Activated effector memory CD4-positive, alpha-beta T cell treated with anti-CD3 and anti-CD28 coated beads, Interleukin-2, amount 50 U/mL, for 16 hours (primary cell): ENCODE measurements at places on chromosomes 13 and 19.

- no peak for DNase-seq
Observed at GRCh38 chr13:93298713-93299112, 72.1 kb downstream of the GPC6 start.

GRCh38 chr13:99929866-99930265 is 41.7 kb downstream of the ZIC5 start:
- DNase-seq, result no peak

- DNase-seq, result no peak
Observed at GRCh38 chr19:32105527-32106310, 239.7 kb upstream of the ZNF507 start.

GRCh38 chr13:34863360-34864135 is 78.5 kb upstream of the NBEA start:
- no peak for DNase-seq

GRCh38 chr13:73103238-73103637 is 44.4 kb downstream of the KLF5 start:
- DNase-seq, result no peak

DNA sequence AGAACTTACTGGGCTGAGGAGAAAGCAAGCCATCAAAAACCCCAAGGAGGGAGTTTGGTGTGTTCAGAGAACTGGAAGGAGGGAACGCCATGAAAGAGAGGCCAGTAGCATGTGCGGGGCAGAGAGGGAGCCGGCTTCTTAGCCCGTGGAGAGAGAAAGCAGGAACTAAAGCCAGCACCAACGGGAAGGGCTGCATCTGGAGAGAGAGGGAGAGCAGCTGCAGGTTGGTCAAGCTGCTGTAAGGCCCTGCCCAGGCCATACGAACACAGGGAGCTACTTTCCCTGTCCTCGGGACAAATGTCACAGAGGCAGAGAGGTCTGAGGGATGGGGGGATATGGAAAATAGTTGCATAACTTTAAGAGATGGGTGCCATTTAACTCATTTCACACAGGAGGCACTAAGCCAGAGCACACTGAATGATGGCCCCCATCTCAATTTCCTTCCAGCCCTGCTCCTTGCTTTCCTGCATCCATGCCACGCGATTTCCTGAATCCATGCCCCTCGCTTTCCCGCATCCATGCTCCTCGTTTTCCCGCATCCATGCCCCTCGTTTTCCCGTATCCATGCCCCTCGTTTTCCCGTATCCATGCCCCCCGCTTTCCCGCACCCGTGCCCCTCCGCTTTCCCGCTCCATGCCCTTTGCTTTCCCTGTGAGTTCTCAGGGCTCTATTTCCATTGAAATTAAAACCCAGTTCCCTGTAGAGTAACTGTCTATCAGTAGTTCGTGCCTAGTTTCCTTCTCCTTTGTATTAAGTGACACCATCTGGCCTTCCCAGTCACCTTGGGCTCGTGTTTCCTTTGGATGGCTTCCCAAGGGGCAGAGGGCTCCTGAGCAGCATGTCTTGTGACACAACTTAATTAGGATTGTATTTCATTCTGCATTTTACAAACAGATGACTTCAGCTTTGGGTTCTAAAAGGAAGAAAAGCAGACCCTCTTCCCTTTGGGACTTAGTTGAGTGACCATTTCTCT is 31.5 kb upstream of the TPT1 start:
- no peak for DNase-seq

GRCh38 chr19:51131780-51132680 is 7.3 kb downstream of the SIGLEC9 start:
- peak; percentile 61 for DNase-seq

DNA sequence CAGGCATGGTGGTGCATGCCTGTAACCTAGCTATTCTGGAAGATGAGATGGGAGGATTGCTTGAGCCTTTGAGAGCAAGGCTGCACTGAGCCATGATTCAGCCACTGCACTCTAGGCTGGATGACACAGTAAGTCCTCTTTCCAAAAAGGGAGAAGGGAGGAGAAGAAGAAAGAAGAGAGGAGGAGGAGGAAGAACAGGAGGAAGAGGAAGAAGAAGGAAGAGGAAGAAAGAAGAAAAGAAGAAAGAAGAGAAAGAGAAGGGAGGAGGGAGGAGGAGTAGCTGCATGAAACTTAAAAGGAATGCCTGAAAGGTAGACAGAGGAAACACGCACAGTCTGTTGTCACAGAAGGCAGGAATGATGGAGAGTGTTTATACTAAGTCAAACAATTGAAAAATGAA is 3.6 kb upstream of the DPY19L3 start:
- no peak for DNase-seq

DNA sequence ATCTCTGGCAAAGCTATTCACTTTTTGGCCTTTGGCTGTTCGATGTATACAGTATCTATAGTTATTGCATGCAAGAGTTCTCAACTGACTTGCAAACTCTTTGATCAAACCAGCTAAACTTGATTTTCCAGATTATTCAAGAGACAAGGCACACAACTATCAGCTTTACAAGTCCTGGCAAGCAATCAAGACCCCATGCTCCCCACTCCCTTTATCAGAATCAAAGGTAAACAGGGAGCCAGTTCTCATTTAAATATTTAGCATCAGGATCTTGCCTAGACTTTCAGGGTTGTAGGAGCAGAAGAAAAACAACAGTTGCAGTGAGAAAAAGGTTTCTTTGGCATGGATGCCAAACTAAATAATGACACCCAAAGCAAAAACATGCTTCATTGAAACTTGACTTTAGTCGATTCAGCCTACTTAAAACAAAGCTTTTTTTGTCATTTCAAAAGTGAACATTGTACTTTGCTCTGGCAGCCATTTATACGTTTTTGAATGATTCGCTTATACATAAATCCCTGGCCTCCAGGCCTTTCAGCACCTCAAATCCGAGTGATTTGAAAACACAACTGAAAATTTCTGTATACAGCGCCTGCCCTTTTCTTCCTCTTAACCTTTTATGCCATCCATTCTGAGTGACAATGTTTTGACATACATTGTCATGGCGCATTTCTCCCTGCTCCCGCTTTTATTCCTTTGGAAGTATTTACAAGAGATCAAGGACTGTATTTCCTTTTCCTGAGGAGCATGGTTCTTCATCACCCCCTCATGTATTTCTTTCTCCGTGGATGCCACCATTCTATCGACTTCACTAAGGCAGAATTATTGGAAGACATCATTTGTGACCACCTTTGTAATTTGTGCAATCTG is 340.8 kb downstream of the KLF5 start:
- DNase-seq, result no peak

GRCh38 chr19:55778331-55778730 is 9.4 kb downstream of the RFPL4AL1 start:
- DNase-seq, result no peak

DNA sequence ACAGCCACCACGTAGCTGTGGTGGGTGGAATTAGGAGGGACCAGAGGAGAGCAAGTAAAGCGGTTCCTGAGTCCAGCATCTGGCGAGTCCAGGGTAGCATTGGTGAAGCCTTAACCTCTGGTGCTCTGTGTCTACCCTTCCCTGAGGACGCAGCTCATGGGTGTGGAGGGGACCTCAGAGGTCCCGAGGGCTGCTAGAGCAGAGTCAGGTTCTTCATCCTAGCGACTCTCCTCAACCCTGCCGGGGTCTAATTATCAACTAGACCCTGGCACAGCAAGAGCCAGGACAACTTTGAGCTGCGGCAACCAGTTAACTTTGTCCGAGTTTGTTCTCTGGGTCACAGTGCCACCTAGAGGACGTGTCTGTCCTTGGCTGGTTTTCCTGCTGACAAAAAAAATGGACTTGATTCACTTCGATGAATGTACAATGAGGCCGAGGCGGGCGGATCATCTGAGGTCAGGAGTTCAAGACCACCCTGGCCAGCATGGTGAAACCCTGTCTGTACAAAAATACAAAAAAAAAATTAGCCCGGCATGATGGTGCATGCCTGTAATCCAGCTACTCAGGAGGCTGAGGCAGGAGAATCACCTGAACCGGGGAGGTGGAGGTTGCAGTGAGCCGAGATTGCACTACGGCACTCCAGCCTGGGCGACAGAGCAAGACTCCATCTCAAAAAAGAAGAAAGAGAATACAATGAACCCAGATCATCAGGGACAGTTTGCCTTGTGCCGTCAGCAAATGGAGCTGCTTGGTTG is 25.0 kb downstream of the TSSK6 start:
- peak; percentile 92 for DNase-seq

DNA sequence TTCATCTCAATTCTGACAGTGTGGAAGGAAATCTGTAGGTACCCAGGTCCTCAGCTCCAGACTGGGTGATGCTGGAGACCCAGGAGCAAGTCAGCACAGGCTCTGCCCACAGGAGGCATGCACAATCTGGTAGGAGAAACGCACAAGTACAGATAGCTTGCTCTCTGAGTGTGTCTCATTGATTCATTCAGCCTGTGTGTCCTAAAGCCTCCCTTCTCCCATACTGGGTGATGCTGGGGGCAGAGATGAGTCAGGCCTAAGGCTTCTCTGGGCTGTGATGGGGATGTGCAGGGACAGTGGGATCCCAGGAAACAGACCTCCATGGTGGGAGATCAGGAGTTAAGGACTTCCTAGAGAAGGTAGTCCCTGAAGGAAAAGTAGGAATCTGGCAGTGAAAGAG is 6.8 kb downstream of the ZNF526 start:
- DNase-seq, result no peak

GRCh38 chr19:38182536-38183210 is 41.3 kb downstream of the DPF1 start:
- DNase-seq, result no peak

DNA sequence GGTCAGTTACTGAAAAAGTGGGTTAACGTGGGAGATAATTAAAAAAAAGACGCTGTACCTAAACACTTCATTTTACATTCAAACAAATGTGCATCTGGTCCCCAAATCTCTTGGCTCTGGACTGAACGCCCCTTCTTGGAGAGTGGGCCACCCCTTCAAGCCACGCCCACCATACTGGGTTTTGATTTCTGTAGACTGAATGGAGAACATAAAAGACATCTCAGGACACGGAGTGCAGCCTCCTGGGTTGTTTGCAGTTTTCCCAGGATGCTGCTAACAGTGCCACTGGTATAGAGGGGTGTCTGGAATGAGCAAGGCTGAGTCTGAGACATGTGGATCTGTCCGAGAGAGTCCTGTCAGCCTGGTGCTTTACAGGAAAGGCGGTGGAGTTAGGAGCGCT is 10.6 kb downstream of the TFDP1 start:
- DNase-seq, result peak; percentile 27

- DNase-seq, result peak; percentile 86
Observed at GRCh38 chr19:1401138-1401888, at the start of gene GAMT. TSS of gene GAMT (minus strand) at chr19:1401542. CDS start at chr19:1401476, 66 bp downstream.

GRCh38 chr13:113672002-113672651 is 5.1 kb downstream of the GRK1 start:
- peak; percentile 54 for DNase-seq

- no peak for DNase-seq
Observed at GRCh38 chr13:72970301-72970880, 88.4 kb upstream of the KLF5 start.

DNA sequence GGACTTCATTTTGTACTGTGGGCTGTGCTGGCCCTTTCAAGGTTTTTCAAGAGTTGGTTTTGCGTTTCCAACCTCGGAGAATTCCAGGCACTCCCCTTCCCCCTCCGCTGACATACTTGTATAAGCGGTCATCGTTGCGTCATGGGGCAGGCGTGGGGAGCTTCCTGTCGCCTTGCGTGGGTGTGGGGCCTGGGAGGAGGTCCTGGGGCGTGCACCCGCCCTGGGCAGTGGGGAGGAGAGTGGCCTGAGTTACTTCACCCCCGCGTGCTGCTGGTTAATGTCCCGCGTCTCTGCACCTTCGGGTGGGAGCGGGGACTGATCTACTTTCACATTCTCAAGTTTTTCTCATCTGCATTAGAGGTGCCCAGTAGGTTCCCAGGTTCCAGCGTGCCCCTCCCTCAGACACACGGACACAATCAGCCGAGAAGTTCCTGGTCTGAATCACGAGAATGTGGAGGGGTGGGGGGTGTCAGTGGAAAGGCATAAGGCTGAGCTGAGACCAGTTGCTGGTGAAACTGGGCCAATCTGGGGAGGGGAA is 4.1 kb downstream of the IER2 start:
- peak; percentile 86 for DNase-seq

DNA sequence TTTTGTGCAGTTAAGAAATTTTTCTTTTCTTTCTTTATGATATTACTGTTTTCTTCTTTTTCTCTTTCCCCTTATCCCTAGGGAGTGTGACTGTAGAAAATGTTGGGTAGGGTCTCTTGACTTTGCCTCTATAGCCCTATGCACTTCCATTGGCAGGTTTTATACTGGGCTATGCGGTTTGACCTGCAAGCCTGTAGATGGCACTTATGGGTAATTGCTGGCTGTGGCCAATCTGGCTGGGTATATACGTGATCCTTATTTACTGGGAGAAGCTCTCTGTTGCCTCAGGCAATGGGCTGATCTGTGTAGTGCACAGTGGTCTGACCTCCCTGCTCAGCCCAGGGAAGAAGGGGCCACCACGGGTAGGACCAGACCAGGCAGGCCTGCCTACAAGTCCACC is 78.8 kb downstream of the RAP2A start:
- DNase-seq, result no peak

GRCh38 chr19:5823579-5824281 is 15.8 kb downstream of the FUT6 start:
- no peak for DNase-seq

DNA sequence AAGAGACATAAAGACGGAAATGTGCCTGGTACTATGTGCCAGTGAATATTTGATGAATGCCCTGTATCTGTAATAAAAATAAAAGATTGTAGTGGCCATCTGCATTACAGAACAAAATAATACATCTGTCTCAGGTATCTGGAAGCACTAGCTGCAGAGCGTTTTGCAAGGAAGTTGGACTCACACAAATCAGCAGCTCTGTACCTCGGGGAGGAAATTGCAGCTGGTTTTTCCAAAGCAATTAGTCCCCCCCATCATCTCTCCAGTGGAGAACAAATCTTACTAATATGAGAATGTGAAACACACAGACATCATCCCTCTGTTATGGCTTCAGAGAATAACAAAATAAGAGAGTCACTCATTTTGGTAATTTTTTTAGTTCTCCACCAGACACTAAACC is 245.3 kb downstream of the ITGBL1 start:
- no peak for DNase-seq

DNA sequence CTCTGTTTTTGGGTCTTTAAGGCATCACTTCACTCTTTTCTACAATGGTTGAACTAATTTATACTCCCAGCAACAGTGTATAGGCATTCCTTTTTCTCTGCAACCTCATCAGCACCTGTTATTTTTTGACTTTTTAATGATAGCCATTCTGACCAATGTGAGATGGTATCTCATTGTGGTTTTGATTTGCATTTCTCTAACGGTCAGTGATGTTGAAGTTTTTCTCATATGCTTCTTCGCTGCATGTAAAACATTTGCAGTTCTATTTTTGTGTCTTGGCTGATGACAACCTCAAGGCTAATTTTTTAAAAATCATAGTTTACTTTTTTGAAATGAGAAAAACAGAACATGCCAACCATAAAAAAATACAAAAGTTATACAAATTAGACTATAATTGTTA is 258.2 kb upstream of the EDNRB start:
- DNase-seq, result no peak

GRCh38 chr19:13155472-13156359 is 5.5 kb downstream of the IER2 start:
- DNase-seq, result peak; percentile 90

DNA sequence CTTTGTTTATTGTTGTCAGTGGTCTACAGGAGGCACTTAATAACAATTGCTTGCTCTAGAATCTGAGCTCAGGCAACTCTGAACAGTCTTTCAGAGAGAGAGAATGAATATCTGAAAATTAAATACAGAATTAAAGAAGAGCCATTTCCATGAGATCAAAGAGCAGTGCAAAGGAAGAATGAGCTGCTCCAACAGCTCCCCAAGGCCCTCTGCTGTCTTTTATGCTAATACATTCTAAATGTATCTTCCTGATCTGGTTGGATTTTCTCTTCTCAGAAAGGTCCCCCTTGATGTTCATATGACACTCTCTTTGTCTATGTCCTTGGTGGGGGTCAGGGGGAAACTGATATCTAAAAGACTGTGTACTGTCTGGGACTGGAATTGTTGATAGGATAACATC is 1029.6 kb downstream of the PCDH9 start:
- no peak for DNase-seq
